ENCODE measurements at places on chromosomes 1 and 21.

DNA sequence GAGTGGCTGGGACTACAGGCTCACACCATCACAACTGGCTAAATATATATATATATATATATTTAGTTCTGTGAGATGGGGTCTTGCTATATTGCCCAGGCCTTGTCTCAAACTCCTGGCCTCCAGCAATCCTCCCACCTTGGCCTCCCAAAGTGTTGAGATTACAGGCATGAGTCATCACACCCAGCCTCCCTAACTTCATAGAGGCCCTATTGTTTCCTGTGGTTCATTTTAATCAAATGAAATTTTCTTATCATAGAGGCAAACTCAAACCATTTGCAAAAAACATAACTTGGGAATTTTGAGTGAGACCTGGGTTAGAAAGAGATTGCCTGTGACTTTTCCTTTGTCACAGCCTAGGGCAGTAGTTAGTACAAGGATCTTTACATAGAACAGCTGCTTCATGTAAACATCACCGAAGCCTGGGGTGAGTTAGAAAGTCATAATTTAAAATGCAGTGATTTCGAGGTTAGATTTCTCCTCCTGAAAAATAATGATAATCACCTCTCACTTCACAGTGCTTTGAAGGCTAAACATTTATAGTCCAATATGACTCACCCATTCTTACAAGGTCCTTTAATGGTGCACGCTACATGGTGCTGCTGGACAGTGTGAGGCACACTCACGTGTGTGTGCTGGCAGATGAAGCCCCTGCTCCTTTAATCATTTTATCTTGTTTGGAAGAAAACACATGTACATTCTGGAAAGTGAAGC lies 188.9 kb downstream of the RHOU start:
- no peak for DNase-seq

DNA sequence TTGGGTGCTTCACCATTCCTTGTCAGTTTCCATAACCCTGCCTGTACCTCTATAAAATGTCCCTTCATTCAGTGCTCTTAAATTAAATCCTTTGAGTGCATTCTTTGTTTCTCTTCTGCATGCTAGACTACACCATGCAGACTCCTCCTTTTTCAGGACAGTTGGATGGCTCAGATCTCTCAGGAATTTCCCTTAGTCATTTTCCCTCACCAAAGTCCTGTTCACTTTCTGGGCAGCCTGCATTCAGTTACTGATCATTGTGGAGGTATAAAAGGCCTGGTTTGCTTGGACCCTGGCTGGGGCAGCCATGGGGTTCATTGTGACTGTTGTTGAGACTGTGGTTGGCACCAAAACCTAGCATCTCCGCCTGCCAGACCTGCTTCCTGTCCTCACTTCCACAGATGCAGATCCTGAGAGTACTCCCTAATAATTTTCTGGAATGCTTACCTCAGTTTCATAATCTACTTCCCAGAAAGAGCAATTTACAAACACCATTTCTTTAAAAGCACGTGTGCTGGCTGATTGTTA lies 88.4 kb downstream of the PDE4B start:
- DNase-seq, result no peak

DNA sequence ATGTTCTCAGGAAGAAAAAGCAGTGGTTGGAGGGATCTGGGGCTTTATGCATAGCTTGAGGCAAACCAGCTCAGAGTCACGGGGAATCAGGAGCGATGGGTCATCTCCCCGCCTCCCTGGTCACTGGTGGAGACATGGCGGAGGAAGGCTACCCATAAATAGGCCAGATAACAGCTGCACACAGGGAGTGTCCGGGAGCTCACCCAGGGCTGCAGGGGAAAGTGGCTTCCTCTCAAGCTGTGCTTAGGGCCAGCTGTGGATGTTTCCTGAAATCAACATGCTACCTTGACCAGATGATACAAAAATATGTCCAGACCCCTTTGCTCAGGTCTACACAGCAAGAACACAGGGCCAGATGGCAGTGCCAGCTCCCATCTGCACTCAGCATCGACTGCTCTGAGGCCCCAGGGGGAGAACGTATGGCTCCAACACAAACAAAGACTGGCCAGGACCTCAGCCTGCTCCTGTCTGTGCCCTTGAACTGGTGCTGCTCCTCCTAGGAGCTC lies 27.1 kb upstream of the RERE start:
- no peak for DNase-seq

DNA sequence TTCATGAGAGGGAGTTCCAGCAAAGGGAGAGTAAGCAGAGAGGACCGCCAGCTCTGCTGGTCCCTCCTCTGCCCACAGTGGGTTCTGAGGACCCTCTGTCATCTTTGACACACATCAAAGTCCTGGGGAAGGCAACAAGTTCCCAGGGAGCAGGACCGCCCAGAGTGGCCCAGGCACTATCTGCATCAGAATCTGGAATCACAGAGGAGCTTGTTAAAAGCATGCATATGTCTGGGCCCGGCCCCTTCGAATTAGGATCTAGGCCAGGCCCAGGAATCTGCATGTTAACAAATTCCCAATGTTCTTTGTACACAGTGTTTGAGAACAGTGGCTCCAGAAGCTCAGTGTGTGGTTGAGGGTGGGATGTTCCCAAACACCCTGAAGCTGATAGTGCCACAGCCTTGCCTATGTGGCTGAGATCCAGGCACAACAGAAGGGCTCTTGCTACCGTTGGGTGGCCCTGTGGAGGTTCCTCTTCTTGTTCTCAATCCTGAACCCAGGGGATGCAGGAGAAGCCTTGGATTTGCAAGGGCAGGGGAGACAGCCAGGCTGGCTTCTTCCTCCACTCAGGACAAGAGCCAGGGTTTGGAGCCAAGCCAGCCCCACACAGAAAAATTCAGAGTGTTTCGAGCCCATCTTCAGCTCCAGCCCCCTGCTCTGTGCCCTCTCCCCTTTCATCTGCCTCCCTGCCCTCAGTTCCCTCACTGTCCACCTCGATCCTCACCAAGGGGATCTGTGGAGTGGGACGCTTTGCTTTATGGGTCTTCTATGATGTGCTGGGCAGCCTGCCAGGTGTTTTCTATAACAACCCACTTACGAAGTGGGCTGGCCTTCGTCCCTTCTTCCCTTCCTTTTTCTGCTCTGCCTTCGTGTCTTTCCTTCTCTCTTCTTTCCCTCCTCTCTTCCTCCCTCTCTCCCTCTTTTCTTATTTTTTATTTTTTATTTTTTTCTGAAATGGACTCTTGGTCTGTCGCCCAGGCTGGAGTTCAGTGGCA lies 129.0 kb upstream of the TMPRSS2 start:
- no peak for DNase-seq

DNA sequence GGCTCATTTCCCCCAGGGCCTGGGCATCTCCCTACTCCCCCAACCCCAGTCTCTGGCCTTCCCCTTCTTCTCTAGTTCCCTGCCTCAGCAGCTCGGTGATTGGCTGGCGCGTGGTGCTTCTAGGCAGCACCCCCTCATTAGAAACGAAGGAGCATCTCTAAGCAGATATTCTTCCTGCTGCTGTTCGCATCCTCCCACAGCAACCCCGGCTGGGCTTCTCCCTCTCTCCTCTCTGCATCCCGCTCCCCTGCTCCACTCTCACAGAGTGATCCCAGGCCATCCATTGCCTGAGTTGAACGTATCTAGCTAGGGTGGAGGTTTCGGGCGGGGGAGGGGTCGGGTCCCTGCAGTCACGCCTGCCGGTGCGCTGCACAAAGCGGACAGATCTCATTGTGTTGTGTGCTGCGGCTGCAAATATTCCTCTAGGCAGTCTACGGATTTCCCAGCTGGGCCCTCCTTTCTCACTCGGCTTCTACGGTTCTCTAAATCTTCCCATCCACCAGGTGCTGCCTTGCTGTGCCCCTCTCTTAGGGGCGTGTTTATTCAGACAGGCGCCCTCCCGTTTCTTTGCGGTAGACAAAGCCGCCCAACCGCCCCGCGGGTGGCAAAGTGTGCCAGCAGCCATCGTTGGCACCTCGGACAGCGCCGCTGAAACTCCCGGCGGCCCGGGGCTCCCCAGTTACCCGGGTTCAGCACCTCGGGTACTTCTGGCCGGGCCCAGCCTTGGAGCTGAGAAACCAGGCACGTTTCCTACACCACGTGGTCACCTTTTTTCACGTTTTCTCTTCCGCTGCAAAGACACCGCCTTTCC lies 2.2 kb downstream of the CACNA1E start:
- DNase-seq, result peak; percentile 7
